Activated CD4-positive, alpha-beta T cell treated with anti-CD3 and anti-CD28 coated beads, Interleukin-2, amount 50 U/mL, for 48 hours (primary cell): ENCODE measurements at places on chromosomes 16 and 17.

- DNase-seq, result no peak
These were observed 78.9 kb upstream of the LHX1 start for GRCh38 chr17:36858119-36859002.

DNA sequence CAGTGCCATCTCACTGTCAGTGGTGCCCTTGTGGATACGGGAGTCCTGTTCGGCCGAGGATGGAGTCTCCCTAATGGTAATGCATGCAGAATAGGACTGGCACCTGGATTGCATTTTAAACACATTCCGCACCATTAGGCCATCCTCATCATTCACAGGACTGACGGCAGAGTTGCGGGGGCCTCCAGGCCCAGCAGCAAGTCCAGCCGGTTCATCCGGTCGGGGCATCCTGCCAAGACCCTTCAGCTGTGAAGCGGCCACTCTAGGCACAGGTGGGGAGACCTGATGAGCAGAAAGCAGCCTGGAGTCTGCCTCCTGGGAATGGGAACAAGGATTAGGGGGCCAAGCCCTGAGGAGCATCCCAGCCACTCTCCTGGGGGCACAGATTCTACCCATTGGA lies 90.3 kb upstream of the XYLT1 start:
- no peak for DNase-seq

GRCh38 chr16:85536073-85536410 lies 77.1 kb upstream of the GSE1 start:
- DNase-seq, result no peak

DNA sequence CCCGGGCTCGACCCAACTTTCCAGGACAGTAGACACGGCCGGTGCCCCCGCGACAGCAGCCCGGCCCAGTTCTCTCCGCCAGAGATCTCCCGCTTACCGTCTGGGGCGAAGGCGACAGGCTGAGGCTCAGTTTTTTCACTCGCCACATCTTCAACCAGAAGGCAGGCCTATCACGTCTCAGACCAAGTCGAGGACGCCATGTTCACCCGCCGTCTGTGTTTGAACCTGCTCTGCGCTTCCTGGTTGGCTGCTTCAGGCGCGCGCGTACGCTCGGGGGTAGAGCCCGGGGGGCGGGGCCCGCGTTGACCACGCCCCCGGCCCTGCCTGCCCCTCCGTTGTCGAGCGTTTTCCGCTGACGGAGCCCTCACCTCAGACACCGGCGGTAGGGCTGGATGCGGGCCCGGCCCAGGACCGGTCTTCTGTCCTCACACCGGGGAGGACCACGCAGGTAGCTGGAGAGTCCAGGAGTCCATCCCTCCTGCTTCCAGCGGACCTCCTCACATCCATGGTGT lies at the start of gene SPAG5:
Gene SPAG5, minus strand, starts transcription at position 227 of the 512 bp plus-strand sequence. Its CDS starts 79 bp downstream, at position 148.
- DNase-seq, result peak; percentile 92

GRCh38 chr17:80833952-80834892 lies 157.4 kb upstream of the CHMP6 start:
- no peak for DNase-seq

DNA sequence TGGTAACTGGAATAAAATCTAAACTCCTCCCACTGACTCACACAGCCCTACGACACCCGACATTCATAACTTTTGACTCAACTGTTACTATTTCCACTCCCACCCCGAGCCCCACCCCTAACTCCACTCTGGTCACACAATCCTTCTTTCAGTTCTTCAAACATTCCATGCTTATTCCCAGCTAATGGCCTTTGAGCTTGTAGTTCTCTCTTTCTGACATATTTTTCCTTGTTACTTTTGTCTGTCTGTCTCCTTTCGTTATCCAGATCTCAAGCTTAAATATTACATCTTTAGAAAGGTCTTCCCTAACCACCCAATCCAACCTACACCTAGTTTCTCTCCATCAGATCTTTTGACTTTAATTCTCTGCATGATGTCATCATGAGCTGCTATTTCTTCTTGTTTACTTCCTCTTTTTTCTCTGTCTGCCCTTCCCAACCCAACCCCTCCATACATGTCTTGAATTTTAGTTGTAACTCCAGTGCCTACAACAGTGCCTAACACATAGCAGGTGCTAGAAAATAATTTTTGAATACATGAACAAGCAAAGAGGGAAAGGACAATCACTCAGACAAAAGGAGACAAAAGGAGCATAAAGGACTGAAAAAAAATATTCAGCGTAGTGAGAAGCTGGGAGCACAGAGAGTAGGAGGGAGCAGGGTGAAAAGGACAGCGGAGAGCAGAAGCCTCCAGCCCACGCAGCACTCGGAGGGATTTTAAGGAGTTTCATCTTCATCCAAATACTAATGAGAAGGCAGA lies 65.2 kb upstream of the SMIM36 start:
- DNase-seq, result peak; percentile 14

- no peak for DNase-seq
These were observed 24.0 kb upstream of the CDC42EP4 start for GRCh38 chr17:73335591-73336407.
